ENCODE measurements at places on chromosomes 7 and 10.

DNA sequence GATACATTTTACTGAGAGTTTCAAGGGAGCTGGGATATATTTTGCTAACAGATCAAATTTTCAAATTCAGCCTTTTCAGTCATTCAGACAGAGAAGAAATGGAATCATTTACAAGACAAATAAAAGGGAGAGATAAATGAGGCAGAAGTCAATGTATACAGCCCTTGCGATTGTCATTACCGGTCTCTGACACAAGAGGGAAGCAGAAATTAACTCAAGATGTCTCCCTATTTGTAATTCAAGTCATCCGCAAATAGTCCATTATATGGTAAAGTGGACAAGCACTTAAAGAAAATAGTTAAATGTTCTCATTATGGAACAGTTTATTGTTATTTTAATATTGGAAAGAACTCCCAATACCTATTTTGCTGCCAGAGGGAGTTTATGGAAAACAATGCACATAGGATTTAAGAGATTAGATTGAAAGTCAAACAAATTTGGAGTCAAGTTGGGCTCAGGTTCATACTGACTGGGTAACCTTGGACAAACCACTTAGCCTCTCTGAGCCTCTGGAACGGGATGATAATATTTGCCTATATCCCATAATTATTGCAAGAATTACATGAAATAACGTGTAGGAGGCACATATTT, 89.3 kb upstream of the PRKCQ start:
- DNase-seq, result peak; percentile 26

- DNase-seq, result no peak
These were observed 13.3 kb upstream of the PRDX3 start for GRCh38 chr10:119191881-119192280.

GRCh38 chr10:50216894-50217293, 34.4 kb downstream of the ASAH2 start:
- DNase-seq, result no peak

DNA sequence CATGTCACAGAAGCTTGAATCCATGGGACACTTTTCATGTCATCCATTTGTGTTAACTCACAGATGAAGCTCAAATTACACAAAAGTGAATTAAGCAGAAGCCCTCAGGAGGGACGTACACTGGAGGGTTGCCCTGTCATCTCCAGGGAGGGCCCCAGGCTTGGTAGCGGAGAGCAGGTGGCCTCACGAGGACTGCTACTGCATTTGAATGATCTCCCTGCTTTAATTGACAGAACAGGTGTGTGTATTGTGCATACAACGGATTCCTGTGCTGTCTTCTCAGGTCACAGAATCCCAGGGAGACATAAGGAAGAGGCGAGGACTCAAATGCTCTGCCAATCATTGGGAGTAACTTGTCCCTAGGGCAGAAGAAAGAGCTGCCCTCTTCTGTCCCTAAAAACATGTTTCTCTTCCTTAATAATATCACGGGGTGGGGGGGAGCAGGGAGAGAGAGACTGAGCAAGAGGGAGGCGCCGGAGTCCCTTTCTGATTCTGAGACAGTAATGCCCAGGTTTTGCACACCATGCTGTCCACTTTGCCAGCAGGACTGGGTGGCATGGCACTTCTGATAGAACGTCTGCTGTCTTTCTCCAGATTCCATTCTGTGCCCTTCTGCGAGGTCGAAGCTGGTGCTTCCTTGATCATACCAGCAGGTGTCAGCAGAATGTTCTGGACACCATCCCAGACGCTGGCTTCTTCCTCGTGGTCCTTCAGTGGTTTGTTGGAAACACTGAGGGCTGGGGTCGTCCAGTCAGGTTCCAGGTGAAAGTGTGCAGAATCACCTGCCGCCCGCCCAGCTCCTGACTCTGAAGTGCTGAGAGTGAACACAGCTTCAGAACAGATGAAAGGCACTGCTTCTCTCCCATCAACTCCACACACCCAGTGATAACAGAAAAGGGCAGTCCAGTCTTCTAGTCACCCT, 26.2 kb upstream of the RASGEF1A start:
- DNase-seq, result peak; percentile 70

DNA sequence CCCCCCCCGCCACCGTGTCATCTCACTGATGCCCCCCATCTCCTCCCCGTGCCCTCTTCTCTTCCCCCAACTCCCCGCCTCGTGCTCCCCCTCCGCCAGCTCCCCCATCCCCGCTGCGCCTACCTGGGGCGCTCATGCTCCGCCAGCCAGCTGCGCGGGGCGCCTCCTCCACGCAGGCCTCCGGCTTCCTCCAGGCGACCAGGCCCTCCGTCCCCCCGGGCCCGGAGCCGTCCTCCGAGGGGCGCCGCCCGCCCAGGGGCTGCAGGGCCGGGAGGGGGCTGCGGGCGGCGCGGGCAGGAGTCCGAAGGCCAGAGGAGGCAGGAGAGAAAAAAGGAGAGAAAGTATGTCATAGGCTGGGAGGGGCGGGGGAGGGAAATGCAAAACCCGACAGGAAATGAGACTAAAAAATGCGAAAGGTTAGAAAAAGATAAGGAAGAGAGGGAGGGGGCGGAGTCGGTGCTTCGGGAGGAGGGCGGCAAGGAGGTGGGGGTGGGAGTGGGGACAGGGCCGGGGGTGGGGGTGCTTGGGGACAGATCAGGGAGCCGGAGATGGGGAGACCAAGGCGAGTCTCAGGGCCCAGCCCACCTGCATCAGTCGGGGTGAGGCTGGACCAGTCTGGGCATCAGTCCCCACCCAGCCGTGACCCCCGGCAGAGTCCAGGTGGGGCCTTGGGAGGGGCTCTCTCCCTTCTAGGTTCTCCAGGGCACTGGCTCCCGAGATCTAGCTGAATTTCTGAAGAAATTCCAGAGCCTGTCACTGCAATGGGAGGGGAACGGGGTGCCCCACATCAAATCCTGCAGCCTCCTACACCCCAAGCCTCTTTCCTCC, at the start of gene CARD11:
Gene CARD11 (minus strand): TSS at position 324 of the 828 bp plus-strand sequence. CDS start 85,361 bp downstream, outside the sequence.
- DNase-seq, result peak; percentile 51

DNA sequence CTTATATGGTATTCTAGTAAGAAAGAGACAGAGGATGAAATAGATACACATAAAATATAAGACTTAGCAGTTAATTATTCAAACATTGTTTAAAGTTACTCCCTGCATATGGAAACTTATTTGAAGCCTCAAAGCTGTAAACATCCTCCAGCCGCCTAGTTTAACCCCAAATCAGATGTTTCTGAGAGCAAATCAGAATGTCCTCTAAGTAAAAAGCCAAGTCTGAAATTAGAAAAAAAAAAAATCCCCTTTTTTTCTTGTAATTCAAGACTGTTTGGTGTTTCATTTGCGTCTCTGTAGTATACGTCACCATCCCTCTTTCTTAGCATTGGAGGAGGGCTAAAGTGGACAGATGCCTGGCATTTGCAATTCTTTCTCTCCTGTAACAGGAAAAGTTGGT, 46.4 kb downstream of the TMEM26 start:
- DNase-seq, result no peak

DNA sequence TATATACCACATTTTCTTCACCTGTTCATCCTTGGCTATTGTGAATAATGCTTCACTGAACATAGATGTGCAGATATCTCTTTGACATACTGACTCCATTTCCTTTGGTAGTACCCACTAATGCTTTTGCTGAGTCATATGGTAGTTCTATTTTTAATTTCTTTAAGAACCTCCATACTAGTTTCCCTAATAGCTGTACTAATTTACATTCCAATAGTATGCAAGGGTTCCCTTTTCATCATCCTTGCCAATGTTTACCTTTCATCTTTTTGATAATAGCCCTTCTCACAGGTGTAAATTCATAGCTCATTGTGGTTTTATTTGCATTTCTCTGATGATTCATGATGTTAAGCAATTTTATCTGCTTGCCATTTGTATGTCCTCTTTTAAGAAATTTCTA, 159.9 kb downstream of the CALCR start:
- DNase-seq, result no peak

DNA sequence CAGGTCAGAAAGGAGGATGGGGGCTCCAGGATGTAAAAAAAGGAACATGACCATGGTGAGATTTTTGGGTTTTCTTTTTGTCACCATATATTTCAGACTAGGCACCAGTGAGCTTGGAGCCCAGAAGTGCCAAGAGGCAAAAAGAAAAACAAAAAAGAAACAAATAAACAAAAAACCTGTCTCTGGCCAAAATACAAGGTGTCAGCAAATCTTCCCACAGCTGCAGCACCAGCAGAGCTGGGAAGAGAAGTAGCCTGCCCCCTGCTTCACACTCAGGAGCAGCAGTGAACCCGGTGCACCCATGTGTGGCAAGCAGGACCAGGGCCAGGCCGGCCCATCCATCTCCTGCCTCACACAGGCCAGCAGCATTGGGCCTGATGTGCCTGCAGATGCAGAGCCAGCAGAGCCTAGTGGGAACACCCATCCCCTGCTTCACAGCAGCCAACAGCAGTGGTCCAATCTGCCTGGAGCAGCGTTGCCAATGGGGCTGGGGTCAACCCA, 34.7 kb upstream of the C10orf71 start:
- no peak for DNase-seq

- no peak for DNase-seq
These were observed 85.7 kb upstream of the FAM180A start for GRCh38 chr7:135834266-135834665.

DNA sequence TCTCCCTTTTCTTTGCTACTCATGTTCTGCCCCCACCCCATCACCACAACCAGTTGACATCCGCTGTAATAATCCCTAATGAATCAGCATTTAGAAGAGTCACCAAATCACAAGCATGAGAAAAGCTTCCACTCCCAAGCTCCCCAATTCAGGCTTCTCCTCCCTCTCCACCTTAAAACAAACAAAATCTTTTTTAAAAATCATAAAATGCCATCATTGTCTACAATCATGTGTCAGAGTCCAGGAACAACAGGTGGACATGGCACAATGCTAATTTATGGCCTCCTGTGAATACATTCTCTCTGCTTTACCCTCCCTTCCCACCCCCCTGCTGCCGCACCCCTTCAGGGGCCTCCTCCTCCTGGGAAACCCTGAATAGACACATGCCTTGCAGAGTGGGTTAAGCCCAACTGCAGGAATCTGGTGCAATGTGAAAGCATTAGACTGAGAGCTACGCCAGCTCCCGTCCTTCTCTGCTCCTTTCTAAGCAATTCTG, 3.7 kb downstream of the LRRC4 start:
- DNase-seq, result no peak

All from HTR-8/SVneo (cell line).